Suprapubic skin (tissue), 4 donors: ENCODE measurements at places on chromosomes 12 and 14. TPM values are rescaled to one million over a fixed set of nuclear protein-coding genes. Genes with fewer than 3 reads are reported as not detected.
A peak's percentile ranks its signal among the peaks of the same experiment; 100 is the strongest.

The AKAP5 gene
- total RNA-seq, result 0.26 TPM

The RNF212B gene
- not detected for total RNA-seq

The LRRIQ1 gene
- not detected for total RNA-seq

The PLA2G1B gene
- not detected for total RNA-seq

GRCh38 chr14:80493620-80494019 is 282.3 kb upstream of the DIO2 start:
- no peak for DNase-seq

GRCh38 chr14:73047808-73048207 is 10.5 kb upstream of the RBM25 start:
- DNase-seq, result no peak

DNA sequence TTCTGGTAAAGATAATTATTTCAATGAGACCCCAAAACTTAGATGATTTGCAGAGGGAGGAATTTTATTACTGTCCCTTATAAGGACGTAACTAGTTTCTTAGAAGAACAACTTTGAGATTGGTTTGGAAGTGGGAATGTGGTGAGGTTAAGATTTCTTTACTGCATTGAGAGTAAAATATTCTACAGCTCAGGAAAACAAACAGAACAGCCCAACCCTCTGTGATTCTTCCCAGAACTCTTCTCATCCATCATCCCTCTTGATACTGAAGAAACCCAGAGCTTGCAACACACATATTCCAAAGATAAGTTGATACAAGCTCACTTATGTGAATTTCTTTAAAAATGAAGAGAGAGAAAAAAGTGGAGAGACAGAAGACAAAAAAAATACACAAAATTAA is 234.2 kb downstream of the CRADD start:
- DNase-seq, result no peak

DNA sequence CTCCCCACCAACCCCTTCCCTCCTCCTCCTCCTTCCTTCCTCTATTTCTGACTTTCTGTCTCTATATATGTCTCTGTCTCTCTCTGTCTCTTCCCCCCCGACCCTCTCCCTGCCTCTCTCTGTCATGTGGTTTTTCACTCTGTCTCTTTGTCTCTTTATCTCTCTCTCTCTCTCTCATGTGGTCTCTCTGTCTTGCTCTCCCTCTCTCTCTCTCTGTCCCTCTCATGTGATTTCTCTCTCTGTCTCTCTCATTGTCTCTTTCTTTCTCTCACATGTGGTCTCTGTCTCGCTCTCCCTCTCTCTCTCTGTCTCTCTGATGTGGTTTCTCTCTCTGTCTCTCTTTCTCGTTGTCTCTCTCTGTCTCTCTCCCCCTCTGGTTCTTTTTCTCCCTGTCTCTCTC is 59.3 kb downstream of the PHETA1 start:
- DNase-seq, result no peak

DNA sequence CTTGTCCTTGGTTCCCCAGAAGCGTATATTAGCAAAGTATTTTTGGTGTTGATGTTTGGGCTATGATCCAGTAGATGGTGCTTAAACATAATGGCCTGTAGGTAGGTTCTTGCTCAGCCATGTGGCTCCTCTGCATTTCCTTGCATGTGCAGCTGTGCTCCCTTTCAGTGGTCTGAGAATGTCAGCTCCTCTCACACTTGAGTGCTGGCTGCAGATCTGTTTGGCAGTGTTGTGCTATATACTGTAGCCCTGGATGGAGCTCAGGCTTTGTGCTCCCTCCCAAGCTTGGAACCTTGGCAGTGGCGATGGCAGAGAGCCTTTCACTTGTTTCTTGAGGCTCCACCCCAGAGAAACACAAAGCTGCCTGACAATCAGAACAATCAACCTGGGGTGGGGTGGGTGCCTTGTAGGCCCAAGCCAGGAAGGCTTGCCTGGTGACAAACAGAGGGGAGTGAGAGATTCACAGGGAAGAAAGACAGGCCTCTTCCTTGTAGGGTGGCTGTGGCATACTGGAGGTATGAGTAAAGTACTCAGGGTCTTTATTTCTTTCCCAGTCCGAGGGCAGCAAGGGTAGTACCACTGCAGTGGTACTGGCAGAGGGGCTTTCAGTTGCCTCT is 255.3 kb downstream of the RAD51B start:
- no peak for DNase-seq

GRCh38 chr14:68794130-68794850 is 1.4 kb upstream of the ZFP36L1 start:
- DNase-seq, result peak; percentile 97

DNA sequence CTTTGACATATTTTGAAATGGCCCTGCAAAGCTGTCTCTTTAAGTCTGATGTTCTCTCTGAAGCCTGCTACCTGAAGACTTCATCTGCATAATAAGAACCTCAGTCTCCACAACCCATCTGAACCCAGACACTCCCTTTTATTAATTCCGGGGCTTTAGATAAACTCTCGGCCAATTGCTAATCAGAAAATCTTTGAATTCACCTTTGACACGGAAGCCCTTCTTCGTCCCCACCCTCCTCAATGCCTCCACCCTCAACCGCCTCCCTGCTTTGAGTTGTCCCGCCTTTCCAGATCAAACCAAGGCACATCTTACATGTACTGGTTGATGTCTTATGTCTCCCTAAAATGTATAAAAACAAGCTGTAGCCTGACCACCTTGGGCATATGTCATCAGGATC is 17.6 kb downstream of the OR6J1 start:
- DNase-seq, result no peak

- DNase-seq, result no peak
These were observed 5.4 kb downstream of the DDN start for GRCh38 chr12:48993787-48994186.

GRCh38 chr14:36503771-36504741 is 16.0 kb downstream of the NKX2-1 start:
- no peak for DNase-seq
